ENCODE measurements at places on chromosomes 11 and 22.

- DNase-seq: no peak
Observed at GRCh38 chr22:31087744-31088215, 6.7 kb downstream of the SMTN start.

GRCh38 chr11:118436639-118437207, 431 bp downstream of the KMT2A start:
- DNase-seq: no peak

- DNase-seq: peak; percentile 10
Observed at GRCh38 chr11:82733444-82734119, at the start of gene FAM181B. Gene FAM181B (minus strand): TSS chr11:82733864. CDS start chr11:82733729, 135 bp downstream.

- peak; percentile 31 for DNase-seq
Observed at GRCh38 chr22:35766654-35767580, 49.2 kb downstream of the APOL5 start.

GRCh38 chr11:12815129-12815480, 140.9 kb downstream of the TEAD1 start:
- DNase-seq: no peak

DNA sequence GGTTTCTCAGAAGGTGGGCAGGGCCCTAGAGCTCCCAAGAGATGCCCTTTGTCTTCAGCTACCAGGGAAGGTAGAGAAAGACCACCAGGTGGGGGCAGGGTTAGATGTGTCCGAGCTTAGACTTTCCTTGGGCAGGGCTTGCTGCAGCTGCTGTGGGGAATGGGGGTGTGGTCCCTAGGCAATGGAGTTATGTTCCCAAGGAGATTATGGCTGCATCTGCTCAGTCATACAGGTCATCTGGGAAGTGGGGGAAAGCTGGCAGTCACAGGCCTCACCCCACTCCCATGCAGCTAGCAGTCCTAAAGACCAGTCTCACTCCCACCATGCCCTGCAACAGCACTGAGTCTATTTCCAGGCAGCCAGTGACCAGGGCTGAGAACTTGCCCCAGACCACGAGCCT, 29.5 kb downstream of the MMP27 start:
- no peak for DNase-seq

DNA sequence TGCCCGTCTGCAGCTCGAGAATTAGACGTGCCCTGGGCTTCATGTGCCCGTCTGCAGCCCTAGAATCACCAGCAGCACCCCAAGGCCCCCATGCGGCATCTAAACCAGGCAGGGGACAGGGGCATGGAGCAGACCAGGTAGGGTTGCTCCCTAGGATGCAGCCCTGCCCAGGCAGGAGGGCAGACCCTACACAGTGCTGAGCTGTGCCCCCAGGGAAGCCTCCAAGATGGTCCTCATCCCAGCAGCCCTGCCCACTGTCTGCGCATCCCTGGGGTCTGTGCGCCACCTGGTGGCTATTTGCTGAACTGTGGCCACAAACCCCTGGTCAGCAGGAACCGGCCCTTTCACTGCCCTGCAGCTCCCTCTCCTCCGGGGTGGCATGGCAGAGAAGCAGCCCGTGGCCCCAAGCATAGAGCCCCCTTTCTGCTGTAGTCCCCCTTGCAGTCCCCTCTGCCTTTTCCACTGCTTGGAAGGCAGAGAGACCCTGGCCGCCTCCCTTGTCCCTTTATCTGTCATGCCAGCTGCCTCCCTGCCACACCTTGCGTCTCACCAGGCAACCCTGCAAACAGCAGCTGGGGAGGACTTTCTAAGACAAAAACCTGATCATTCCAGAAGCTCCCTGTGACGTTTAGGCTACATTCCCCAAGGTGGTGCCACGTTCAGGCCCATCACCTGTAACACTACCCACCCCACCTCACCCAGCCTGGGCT, 86.6 kb downstream of the KCNQ1 start:
- DNase-seq: peak; percentile 34

- no peak for DNase-seq
Observed at GRCh38 chr11:36499315-36499714, 10.8 kb downstream of the TRAF6 start.

GRCh38 chr11:120057028-120057330, 80.9 kb downstream of the TRIM29 start:
- DNase-seq: no peak

DNA sequence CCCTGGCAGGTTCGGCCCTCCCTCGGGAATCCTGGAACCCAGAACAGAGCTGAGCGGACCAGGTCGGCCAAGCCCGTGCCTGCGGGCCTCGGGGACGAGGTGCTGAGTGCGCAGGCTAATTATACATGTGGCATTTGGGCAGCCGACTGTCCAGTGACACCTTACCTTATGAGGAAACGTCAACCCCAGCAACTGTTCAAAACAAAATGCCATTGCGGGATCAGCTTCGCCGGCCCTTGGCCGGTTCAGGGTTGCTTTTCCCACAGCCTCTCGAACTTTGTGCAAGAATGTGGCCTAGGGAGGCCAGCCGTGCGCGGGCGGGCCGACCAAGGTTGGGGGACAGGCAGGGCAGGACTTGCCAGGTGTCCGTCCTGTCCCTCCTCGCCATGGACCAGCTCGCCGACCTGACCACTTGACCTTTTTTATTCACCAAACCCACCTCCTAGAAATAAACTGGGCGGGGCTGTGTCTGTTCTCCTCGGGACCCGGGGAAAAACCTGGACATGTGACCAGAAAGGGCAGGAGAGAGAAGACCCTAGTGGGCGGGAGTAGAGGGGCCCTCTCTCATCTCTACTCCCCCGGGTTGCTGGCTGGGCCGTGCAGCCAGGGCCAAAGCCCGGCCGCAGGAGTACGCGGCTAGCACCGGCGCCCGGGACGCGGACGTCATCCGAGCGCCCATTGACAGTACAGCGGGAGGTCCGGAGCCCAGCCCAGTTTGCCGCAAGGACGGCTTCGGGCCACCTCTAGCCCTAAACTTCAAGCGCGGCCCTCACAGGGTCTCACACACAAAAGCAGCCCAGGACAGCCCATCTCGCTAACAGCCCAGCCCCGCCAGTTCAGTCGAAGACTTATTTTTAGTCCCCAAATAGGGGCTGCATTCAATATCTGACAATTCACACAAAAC, 134.3 kb upstream of the C11orf58 start:
- no peak for DNase-seq

DNA sequence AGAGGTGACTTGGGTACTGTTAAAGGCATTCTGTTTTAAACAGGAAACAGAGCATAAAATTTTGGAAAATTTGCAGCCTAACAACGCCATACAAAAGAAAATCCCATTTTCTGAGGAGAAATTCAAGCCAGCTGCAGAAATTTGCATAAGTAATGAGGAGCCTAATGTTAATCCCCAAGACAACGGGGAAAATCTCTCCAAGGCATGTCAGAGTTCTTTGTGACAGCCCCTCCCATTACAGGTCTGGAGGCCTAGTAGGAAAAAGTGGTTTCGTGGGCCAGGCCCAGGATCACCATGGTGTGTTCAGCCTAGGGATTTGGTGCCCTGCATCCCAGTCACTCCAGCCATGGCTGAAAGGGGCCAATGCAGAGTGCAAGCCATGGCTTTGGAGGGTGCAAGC, 1333.1 kb upstream of the TENM4 start:
- no peak for DNase-seq

DNA sequence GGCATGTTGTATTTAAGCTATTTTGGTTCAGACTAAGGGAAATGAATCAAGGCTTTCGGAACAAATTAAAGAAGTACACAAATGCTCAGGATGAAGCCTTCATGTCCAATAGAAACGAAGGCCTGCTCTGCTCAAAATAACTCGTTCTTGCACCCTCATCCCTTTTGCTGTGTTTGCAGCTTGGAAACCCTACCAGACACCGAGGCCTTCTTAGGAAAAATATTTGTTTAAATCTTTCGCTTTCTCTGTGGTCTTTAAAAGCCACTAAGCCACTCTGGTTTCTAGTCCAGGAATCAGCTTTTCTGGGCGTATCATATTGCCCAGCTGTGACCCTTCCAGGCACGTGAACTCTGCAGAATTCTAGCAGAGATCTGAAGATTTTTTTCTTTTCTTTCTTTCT, 60.9 kb upstream of the HSPA8 start:
- DNase-seq: no peak

GRCh38 chr11:130435671-130436070, 7.3 kb upstream of the ADAMTS8 start:
- no peak for DNase-seq

DNA sequence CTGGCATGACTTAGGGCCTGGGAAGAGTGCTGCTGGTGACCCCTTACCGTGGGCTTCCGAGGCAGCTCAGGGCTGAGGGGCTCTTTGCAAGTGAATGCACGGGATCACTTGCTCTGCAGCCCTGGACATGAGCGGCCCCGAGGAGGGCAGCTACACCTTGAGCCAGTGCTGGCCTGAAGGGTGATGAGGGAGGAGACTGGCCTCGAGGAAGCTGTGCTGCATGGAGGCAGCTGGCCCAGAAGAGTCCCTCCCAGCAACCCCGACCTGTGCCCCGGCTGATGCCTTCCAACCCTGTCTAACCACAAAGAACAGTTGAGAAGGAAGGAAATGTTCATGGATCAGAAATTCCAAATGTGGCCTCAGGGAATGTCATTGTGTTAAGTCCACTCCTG, 45.2 kb downstream of the TBX1 start:
- DNase-seq: no peak

DNA sequence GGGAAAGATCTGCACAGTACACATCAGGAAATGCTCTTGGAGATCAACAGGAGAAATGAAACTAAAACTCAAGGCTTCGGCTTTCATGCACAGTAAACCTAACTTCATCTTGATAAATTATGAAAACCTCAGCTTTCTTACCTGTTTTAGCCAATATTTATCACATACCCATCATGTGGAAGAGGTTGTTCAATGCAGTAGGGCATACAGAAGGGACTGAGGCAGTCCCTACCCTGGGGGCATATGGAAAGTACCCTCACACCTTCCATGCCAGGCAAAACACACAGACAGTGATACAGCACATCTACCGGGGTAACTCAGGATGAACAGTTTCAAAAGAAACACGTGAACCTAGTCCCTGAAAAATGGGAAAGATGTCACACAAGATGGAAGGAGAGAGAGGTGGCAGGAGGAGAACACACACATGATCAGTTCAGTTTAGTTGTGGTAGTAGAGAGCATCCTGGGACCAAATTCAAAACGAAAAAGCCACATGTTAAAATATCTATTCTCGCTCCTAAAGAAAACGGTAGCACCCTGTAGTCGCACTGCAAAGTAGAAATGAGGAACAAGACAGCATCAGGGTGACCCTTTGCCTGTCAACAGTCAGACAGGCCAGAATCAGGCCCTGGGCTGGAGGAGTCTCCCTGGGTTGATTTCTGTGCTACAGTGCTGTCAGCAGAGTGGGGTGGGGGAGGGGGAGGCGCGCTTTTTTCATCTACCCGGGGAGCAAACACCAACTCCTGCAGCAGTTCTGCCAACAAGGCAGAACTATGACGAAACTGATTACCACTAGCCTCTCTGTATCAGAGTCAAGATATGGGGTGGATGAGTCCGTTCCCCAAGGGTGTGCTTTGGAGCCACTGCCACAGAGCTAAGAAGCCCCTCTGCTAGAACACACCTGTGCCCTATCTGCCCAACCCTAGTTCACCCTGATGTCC, 1.3 kb downstream of the HIRA start:
- DNase-seq: peak; percentile 58

DNA sequence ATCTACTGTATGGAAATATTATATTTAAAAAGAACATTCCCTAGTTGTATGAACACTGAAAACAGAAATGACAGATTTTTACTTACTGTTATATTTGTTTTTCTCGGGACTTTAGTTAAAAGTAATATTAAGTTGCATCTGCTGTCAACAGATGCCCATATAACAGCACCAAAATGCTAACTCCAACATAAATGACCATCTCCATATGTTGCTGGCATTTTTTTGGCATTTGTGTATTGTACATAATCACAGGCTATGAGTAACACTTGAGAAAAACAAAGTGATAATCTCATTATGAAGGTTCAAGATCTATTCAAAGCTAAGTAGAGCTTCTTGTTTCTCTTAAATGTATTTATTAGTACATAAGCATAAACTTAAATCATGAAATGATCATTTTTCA, 172.0 kb downstream of the CNTN5 start:
- DNase-seq: no peak

DNA sequence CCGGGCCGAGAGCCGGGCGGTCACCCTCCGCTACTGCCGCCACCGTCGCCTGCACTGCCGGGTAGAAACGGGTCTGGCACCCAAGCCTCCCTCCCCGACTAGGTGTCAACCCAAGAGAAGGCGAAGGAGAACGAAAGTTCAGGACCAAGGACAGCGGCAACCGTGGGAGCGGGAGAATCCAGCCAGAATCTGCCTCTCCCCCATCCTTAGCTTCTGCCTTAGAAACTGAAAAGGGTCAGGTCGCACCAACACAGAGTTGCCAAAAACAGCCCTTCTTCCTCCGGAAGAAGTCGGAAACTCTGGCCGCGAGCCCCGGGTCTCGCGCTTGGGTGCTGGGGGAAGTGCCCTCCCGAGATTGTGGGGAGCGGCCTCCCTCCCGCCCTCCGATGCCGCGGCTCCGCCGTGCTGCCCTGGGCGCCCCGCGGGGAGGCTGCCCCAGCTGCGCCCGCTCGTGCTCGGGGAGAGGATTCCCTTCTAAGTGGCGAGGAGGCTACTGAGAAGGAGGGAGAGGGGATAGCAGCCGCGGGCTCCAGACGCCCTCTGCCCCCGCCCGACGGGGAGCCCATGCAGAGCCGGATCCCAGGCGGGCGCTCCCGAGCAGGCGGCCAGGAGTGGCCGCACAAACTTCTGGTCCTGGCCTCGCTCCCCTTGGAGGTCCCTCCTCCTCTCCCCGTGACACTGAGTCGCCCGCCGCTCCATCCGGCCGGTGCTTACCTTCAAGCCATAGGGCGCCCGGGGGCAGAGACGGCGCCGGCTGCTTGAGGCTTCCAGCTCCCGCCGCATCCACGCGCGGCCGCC, 637 bp downstream of the DRD2 start:
- DNase-seq: peak; percentile 59

DNA sequence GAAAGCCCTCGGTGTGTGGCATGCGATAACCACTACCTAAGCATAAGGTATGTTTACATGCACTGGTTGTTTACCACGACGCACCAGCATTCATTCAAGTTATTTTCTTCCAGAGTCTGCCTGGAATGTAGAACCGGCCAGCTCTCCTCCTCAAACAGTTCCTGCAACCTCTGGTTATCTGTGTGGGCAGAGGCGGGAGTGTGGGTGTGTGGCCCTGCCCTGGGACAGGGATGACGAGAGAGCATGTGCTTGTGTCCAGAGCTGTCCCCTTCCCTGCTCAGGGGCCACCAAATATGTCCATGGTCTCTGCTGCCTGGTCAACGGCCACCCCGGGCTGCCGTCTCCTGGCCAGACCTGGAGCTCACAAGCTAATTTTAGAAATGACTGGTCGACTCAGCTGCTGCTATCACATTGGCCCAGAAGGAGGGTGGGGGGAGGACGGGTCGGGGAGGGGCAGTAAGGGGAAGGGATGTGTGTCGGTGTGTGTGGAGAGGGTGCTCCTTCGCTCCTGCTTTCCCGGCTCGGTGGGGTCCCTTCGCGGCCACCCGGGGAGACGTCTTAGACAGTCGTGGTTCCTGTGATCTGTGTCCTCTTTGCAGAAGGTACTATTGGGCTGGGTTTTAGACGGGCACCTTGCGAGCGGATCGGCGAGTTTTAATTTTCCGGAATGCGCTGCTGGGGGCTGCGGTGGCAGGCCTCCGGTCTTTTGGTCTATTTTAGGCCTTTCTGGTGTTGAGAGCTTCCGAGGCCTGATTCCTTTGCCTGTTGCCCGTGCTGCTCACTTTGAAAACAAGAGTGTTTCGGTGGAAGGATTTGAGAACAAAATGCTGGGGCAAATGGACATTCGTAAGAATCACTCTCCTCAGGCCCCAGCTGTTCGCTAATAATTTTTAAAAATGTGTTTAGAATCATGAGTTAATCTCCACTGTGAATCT, at the start of gene MYO18B:
MYO18B (plus strand) TSS at position 497 of the 935 bp plus-strand sequence. CDS start 18,905 bp downstream, outside the sequence.
- no peak for DNase-seq

GRCh38 chr11:19441288-19441687, 200.5 kb upstream of the E2F8 start:
- no peak for DNase-seq

GRCh38 chr11:82775736-82776346, 42.2 kb upstream of the FAM181B start:
- DNase-seq: peak; percentile 42

Measured in AG10803 (cell line).